ENCODE measurements at places on chromosomes 6 and 20. TPM values are rescaled to one million over a fixed set of nuclear protein-coding genes. Genes with fewer than 3 reads are reported as not detected.

- H3K36me3 ChIP-seq, result no peaks in the 10 kb centered on the region
- H3K27me3 ChIP-seq, result no peaks in the 10 kb centered on the region
- no peak for DNase-seq
- H3K27ac ChIP-seq, result no peak overlapping the region
- no peak overlapping the region for H3K4me3 ChIP-seq
- no peaks in the 10 kb centered on the region for H3K4me1 ChIP-seq
These were observed 165.6 kb downstream of the BTBD3 start for GRCh38 chr20:12083269-12083668.

Gene ENPP3
- total RNA-seq, result 0.15 TPM

Gene GPRC6A
- total RNA-seq, result not detected

GRCh38 chr6:97778290-97779038 lies 495.4 kb upstream of the MMS22L start:
- H3K27ac ChIP-seq, result peak overlapping the region; percentile 97
- peaks cover 54% of the 10 kb centered on the region for H3K36me3 ChIP-seq
- peaks cover 2% of the 10 kb centered on the region for H3K4me1 ChIP-seq
- H3K27me3 ChIP-seq, result no peaks in the 10 kb centered on the region
- peak; percentile 31 for DNase-seq

All from H9 (cell line).